ENCODE measurements at places on chromosomes 4 and X.

DNA sequence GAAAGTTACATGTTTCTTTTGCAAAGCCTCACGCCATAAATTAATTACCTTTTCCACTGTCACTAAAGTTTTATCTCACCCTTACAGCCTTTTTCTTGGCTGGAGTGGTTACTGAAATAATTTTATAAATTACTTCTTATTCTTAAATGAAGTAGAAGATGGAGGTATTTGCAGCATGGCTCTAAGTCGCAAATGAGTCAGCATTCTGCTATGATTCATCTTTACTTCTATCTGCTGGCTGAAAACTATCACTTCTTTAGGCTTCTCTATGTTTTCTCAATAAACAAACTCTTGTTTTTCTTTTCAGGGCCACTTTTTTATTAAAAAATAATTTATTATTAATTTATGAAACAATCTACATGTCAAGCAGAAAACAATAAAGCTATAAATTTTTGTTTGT, 210.2 kb upstream of the GYPA start:
- DNase-seq, result no peak

DNA sequence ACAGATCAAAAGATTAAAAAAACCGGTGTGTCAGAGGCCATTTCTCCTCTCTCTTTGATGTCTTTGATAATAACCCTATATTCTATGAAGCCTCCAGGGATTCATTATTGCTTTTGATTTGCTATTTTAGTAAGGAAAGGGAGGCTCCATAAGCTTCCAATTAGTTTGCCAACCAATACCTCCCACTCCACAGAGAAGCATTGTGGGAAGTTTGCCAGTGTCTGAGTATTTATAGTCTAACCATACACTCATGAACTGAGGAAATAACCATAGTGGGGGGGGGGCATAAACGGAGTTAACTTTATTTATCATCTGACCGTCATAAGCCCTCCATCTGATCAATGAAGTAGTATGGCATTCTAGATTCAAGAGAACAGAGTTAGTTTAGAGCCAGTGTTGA, 1066.8 kb upstream of the PABPC4L start:
- DNase-seq, result no peak

GRCh38 chr4:124803026-124803425, 90.5 kb upstream of the ANKRD50 start:
- no peak for DNase-seq

DNA sequence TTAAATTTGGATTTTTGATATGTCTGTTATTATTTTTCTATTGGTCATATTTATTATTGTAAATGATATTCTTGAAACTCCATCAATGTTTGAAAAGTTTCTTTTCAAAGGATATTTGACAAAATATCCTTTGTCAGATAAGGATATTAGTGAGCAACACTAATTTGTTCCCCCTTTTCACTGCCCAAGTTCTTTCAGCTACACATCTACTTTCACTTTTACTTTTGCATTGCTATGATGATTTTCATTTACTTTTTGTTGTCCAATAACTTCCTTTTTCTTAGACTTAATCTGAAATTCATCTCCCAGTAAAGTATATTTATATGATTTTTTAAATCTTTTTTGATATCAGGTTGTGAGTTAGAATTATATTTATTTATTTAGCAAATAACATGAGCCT, 542.3 kb upstream of the ADGRL3 start:
- no peak for DNase-seq

DNA sequence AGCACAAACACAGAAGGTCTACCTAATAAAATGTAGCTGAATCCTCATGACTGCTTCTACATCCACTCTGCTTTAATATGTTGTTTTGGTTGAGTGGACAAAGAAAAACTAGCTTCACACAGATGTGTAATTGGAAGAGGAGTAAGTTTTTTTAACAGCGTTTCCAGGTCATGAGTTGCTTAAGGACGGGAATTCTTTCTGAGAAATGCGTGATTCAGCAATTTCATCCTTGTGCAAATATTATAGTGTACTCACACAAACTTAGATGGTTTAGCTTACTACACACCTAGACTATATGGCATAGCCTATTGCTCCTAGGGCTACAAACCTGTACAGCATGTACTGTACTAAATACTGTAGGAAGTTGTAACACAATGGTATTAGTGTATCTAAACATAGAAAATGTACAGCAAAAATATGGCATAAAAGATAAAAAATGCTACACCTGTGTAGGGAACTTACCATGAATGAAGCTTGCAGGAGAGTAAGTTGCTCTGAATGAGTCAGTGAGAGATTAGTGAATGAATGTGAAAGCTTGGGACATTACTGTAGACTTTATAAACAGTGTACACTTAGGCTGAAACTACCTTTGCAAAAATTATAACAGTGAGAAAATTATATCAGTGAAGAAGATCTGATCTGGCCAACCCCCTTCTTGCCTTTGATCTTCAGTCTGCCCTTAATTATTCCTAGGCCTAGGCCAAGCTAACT, 70.8 kb upstream of the IL15 start:
- DNase-seq, result no peak

GRCh38 chr4:98801259-98801725, 127.6 kb downstream of the EIF4E start:
- no peak for DNase-seq

DNA sequence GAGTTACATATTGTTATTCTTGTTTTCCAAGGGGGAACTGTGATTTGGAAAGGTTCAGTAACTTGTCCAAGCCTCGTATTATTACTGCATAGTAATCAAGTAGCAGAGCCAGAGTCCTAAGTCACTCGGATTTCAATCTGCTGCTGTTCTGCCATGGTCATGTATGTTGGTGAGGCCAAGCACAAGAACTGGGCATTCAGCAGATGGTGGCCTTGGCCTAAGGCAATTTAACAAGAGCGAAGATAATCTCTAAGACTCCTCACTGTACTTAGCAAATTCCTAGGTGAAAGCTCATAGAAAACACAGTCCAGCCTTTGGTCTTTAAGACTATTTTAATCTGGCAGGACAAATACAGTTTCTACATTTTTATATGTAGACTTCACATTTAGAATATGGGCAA, 64.8 kb downstream of the NDST3 start:
- DNase-seq, result no peak

DNA sequence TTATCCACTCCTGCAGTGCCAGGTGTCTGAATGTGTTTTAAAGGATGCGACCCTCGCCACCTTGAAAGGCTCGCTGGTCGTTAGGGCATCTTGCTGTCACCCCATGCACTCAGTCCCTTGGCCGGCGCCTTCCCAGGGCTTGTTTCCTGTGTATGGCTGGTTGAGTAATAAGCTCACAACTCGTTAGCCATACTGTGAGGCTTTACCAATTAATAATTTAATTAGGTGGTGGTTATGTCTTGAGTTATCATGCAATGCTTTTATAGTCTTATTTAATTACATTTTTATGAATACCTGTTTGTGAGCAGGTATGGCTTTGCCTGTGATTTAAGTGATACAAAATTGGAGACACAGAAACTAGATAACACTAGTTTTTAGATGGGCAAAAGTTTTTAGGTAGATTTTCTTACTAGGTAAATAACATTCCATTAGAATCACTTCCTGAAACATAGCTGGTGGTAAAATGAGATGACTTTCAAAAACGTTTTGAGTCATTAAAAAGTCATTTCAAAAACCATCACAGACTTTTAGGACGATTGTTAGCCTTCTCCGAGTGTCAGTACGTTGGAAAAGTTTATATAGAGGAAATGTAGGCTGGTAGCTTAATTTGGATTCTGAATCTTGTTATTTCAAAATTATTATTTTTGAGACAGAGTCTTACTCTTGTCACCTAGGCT, 18.2 kb downstream of the PTTG2 start:
- no peak for DNase-seq

- DNase-seq, result no peak
Observed at GRCh38 chrX:9293051-9293496, 171.8 kb upstream of the TBL1X start.

- no peak for DNase-seq
Observed at GRCh38 chrX:121931567-121931966, 884.2 kb downstream of the GLUD2 start.

DNA sequence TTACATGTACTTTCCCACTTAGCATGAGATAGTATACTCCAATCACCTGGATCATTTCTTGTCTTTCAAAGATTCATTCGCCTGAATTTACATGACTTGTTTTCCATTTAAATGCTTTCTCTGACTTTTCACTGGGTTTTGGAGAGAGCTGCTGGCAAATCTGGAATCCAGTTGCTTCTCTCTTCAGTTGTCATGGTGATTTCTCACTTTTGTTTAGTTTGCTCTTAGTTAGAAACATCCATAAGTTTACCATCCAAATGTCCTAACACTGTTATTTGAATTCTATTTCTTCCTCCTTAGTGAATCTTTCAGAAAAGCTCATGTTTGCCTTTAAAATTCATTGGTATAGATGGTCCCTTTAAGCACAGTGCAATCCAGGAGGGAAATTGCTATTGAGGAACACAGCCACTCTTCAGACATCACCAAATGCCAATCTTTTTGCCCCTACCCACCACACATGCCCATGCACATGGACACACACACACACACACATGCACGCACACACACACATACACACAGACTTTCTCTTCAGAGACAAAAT, 51.7 kb downstream of the REELD1 start:
- no peak for DNase-seq

Measured in NCI-H1436 treated with DMSO at 0.1 percent for 48 hours (cell line).